ENCODE measurements at places on chromosomes 1 and 21.

GRCh38 chr1:1777583-1777899 lies 729 bp downstream of the NADK start:
- DNase-seq: no peak

GRCh38 chr1:187281085-187281484 lies 452.3 kb downstream of the PLA2G4A start:
- DNase-seq: no peak

- no peak for DNase-seq
These were observed 20.1 kb upstream of the S100A10 start for GRCh38 chr1:152013664-152014237.

- DNase-seq: no peak
These were observed 116.8 kb downstream of the ATP6V1G3 start for GRCh38 chr1:198423673-198424072.

DNA sequence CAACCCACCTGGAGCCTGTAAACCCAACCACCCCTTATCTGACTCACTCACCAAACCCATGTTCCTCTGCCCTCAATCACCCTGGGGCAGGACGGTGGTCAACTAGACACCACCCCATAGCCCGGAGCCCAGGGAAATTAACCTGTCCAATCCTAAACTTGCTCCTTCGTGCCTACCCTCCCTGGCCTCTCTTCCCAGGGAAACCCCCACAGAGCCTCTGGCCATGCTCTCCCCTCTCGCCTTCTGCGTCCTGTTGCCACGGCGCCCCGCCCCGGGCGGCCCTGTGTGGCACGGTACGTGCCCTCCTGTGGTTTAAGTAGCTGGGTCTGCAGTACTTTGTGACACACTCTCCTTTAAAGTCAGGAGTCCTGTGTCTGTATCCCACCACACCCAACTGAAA lies 4.0 kb upstream of the FTCD start:
- DNase-seq: no peak

DNA sequence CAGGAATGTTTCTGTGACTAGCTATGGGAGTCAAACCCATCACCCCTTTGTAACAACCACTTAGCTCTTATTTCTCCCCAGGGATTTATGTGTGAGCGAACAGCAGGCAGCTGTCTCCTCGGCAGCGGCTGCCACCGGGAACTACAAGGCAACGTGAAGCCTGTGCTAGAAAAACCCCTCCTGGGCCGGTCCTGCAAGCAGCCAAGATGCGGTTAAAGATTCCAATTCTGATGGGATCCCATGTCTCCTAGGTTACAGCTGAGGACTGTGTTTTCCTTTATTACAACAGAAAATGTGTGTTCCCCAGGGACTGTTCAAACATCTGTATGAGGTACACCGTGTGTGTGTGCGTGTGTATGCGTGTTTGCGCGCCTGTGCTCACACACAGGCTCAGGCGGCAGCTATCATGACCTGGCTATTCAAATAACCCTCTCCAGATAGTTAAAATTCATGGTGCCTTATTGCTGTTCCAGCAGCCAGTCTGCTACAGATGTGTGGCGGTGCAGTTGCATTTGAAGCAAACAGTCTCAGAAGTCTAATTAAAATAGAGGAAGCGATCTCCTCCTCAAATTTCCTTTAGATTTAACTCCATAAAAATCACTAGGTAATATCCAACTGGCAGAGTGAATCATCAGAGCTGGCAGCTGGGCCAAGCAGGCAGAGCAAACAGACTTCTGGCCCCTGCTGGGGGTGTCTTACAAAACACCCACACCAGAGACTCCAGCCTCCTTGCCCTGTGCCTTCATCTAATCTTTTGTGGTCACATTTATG lies 68.0 kb downstream of the LMX1A start:
- DNase-seq: no peak

DNA sequence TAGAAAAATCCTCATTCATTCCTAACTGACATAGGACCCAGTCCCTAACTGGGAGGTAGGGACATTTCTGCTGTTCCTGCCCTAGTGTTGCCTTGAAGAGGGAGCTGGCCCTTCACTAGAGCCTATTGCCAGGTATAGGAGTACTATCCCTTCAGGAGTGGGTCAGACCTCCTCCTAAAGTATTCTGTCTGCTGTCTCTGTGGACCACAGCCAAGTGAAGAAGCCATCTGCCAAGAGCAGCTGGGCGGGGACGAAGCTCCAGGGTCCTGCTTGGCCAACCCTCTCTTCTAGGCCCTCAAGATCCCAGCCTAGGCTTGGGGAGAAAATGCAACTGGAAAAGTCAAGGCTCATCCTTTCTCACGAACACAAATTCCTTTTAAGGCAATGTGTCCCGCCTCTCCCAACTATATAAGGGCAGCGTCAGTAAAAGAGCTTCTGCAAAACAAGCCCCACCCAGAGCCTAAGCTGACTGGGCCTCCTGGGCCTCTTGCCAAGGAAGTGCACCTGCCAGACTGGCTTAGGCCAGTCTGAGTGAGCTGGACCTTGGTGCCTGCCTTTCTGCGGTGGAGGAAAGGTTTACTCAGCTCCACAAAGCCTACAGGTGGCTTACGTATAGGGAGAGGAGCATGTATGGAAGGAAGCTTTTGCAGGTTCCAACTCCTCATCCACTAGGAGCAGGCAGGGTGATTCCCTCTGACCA lies 638 bp upstream of the TUFT1 start:
- no peak for DNase-seq

DNA sequence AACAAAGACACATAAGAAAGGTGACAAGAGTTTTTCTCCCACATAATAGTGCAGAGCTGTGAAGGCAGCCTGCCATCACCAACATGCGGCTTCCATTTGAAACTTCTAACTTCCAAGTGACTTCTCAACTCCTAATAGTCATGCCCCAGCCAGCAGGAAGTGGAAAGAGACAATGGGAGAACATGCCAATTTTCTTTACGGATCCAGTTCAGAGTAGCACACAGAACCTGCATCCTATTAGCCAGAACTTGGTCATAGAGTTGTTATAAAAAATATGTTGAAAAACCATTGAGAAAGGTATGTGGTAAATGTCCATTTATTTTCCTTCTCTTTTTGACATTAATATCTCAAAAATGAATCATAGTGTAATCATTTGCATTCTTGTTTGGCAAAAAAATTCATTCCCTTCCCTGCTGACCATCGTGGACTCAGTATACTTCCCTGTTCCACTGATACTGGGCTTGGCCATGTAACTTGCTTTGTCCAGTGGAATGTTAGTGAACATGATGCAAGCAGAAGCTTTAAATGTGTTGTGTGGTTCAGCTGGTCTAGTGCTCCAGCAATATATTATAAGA lies 197.4 kb downstream of the SEC16B start:
- DNase-seq: no peak

- no peak for DNase-seq
These were observed 236.4 kb upstream of the AJAP1 start for GRCh38 chr1:4418021-4418420.

- DNase-seq: no peak
These were observed 148.0 kb downstream of the TSEN15 start for GRCh38 chr1:184199438-184200085.

DNA sequence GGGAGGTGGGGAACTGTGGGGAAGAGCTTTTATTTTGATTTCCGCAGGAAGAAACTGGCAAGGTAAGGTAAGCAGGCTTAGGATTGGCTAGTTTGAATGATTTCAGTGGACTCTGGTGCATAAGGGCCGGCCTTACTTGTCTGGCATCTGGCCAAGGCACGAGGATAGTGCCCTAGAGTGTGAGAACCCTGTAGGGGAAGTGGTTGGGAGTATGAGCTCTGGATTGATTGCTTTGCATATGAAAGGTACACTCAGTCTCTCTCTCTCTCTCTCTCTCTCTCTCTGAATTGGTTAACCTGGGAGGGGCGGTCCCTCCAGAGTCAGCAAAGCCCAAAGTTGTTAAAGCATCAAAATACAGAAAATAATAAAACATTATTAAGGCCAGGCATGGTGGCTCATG lies 463.0 kb downstream of the SIPA1L2 start:
- no peak for DNase-seq

DNA sequence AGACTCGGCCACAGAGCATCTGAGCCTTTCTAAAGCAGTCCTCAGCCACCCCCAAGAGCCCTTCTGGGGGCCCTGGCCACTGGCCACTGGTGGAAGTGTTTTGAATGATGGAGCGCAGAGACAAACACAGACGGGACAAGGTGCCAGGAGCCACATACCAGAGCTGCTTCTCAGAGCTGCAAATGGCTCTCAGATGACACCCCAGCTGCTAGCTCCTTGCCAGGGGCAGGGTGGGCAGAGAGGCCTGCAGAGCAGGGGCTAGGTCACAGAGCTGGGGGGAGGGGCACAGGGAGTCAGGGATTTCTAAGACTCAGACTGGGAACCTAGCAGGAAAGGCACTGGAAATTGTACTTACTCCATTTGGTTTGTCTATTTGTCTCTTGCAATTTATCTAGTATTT lies 30.4 kb downstream of the KCNN3 start:
- no peak for DNase-seq

GRCh38 chr1:186418503-186418902 lies 42.4 kb downstream of the PDC start:
- DNase-seq: no peak

DNA sequence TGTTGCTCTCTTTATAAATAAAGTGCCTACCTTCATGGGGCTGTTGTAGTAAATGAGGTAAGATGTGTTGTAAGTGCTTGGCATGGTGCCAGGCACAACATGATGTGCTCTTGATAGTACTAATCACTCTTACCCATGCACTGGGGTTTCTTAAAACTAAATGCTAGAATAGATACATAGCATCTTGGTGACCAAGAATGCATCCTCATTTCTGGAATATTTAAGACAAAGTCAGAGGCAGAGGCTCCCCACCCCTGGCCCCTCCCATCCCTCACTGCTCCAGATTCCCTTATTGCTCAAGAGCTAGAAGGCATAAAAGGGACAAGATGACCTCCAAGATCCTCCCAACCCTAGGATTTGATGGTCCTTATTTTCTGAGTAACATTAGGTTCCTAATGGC lies 61.3 kb downstream of the GLUL start:
- no peak for DNase-seq

- DNase-seq: no peak
These were observed 10.4 kb downstream of the STYXL2 start for GRCh38 chr1:167104256-167104633.

All from cortex of kidney (tissue), 1 donor.